ENCODE measurements at places on chromosomes 7 and 10.

GRCh38 chr10:16681521-16681920 is 135.7 kb downstream of the RSU1 start:
- no peak for DNase-seq

DNA sequence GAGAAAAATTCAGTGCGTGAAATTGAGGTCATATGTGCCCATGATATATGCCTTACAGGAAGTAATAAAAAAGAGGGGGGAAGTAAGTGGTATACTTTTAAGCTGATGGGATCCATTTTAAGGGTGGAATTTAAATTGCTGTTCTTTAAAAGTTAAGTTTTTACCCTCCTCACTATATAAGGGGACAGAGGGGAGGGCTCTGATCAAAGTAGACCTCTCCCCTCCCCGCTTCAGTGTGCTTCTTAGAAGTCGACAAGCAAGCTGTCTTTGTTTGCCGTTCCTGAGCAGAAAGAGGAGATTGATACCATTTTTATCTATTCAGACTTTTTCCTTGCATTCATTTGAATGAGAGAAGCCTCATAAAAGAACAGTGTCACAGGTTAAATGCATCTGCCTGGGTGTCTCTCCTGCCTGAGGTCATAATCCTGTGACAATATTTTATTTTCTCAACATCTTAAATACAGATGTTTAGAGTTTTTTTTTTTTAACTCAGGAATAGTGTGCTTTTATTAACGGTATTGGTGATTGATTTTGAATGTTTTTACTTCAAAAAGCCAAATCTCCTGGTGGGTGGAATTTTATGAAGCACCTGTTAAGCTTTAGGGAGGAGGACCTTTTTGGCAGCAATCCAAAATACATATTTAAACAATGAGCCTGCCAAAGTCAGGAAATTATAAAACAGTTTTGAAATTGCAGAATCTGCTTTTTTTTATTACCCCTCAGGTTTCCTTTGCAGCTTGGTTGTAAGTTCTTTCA is 141.7 kb downstream of the KAT6B start:
- DNase-seq: peak; percentile 18

- DNase-seq: no peak
These were observed 633.5 kb upstream of the GALNT17 start for GRCh38 chr7:70498232-70498992.

- DNase-seq: peak; percentile 25
These were observed 65.7 kb downstream of the TSPAN12 start for GRCh38 chr7:120792091-120792860.

GRCh38 chr7:70588191-70588921 is 543.6 kb upstream of the GALNT17 start:
- DNase-seq: no peak

DNA sequence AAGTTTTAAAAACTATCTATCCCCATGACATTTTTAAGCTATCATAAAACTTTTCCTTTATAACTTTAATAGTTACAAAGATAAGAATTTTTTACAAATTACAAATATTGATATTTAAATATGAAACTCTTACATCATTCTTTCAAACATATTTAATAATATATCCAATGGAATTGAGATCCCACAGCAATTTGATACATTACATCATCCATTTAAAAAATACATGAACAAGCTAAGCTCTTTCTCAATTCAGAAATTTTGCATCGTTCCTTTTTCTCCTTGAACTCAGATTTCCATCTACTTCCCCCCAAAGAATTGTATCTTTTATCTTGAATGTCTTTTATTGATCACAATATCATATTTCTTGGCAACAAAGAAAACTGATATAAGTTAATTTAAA is 118.4 kb upstream of the GLCCI1 start:
- DNase-seq: no peak

GRCh38 chr7:150567871-150568301 is 696 bp downstream of the GIMAP4 start:
- no peak for DNase-seq

DNA sequence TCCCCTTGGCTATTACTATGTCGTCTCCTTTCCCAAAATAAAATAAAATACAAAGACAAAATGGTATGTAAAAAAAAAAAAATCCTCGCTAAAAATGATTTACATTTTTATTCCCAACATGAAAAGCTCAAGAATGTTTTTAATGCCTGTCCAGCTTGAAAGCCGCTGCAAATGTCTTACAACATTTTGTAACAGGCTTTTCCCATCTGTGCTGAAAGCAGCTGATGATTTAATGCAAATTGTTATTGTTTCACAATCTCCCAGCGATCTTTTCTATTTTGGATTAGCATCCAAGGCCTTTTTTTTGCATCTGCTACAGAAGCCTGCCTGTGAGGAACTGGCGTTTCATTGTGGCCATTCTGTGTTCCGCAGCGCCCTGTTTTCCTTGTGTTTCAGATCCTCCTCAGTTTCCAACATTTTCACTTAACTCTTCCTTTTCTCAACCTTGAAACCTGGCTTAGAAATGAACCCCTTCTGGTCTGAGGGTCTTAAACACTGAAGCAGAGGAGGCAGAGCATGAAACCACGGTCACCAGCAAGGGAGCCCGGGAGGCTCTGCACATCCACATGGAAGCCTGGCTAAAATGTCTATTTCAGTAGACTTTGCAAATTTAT is 712.1 kb downstream of the PARD3 start:
- DNase-seq: no peak

DNA sequence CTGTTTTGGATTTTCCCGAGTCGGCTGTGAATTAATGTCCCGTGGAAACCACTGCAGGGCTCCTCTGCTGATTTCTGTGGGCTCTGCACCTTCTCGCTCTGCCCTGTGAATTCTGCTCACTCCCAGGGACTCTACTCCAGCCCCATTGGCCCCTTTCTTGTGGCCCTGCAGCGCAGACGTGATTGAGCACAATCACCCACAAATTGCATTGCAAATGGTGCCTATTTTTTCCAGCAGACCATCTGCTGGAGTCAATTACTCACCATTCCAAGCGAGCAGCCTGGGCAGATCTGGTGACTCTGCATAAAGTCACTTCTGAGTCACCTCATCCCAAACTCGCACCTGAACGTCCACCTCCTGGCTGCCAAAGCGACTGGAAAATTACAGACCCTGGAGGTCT is 235.8 kb downstream of the PAXIP1 start:
- no peak for DNase-seq

DNA sequence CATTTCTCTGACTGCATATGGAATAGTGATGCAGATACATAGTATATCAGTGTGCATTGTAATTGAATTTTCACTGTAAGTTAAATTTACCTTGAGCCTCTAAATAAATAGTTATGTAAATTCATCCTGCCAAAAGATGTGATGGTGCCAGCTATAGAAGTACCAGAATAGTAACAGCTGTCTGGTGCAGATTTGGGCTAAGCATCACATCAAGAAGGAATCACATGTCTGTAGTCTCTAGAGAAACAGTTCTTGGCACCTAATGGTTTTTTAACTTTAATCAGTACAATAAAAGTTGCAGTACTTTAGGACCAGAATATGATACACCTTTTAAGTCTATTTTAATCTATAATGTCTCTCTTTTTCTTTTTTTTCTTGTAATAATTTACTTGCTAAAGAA is 17.4 kb downstream of the PLEKHA1 start:
- no peak for DNase-seq

DNA sequence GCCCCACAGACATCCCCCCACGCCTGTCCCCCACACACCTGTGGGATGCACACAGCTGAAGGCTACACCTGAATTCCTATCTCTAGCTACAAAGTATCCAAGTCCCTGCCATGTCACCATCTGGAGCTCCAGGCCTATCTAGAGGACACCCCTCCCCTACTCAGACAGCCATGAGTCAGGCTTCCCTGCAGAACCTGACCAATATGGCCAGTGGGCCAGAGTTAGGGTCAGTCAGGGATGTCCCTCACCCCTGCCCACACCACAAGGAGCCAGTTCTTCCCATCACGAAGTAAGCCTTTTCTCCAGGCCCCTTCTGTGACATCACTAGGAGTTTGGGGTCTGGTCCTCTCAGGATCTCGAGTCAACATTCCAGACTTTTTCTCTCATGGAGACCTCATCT is 10.6 kb upstream of the SLC18A3 start:
- no peak for DNase-seq

DNA sequence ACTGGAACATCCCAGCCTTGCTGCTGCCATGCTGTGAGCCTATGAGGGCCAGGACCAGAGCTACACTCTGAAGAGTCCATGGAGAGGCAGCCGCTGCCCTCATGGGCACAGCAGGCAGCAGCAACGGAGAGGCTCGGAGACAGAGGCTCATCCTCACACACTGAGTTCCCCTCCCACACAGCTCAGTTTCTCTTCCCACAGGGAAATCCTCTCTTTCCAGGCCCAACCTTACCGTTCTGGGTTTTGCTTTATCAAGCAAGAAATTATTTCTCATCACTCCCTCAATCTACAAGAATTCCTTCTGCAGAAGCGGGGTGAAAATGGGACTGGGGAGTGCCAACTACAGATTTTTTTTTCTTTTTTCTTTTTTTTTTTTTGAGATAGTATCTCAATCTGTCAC is 36.6 kb downstream of the GOLGA7B start:
- no peak for DNase-seq

- DNase-seq: no peak
These were observed 26.5 kb downstream of the KNDC1 start for GRCh38 chr10:133186416-133187090.

GRCh38 chr7:142194201-142194600 is 63.7 kb downstream of the PRSS58 start:
- DNase-seq: no peak

GRCh38 chr10:100318207-100318606 is 11.8 kb downstream of the PKD2L1 start:
- DNase-seq: no peak

DNA sequence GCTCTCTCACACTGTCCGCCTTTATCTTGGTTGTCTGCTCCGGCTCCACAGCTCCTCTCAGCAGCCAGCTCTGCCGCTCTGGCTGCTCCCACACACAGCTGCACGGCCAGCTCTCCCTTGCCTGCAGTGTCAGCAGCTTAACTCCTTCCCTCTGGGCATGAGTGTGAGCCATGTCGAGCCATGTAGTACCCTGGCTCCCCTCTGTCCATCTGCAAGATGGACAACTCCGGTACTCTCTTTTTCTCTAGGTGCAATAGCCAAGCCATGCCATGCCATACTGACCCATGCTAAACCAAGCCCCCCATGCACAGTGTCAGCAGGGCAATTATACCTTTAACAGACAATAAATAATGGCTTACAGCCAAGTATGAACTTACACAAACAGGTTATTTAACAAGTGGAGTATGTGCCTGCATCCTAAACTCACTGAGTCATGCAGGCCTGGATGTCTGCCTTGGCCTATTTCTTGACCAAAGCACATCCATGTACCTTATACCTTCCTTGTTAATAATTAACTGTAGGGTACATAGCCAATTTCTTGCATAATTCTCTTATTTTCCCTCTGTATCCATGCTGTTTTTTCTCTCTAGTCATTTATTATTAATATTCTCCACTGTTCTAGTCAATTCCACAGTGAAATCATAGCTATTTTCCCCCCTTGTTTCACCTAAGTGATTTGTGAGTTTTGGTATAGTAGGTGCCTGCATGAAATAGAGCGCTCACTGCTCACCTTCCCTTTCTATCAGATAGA is 170.9 kb downstream of the CDK14 start:
- no peak for DNase-seq

- no peak for DNase-seq
These were observed 521.6 kb upstream of the MGMT start for GRCh38 chr10:128945398-128945797.

DNA sequence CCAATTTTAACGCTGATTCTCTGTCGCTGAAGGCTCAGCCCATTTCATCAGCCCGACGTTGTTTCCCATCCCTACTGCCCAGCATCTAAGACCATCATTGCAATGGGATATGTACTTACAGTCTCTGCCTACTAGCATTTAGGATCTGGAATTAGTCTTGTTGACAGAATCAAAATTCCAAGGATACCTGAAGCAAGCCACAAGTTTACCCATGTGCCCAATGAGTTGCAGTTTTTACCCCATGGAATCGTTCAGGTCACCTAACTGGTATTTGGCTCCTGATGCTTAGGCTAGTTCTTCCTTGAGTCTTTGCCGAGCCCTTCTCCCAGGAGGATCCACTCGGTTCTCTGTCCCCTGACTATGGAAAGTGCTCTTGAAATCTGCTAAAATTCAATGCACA is 276.8 kb downstream of the DNAJB9 start:
- no peak for DNase-seq

GRCh38 chr7:44291066-44291732 is 34.2 kb downstream of the CAMK2B start:
- no peak for DNase-seq

DNA sequence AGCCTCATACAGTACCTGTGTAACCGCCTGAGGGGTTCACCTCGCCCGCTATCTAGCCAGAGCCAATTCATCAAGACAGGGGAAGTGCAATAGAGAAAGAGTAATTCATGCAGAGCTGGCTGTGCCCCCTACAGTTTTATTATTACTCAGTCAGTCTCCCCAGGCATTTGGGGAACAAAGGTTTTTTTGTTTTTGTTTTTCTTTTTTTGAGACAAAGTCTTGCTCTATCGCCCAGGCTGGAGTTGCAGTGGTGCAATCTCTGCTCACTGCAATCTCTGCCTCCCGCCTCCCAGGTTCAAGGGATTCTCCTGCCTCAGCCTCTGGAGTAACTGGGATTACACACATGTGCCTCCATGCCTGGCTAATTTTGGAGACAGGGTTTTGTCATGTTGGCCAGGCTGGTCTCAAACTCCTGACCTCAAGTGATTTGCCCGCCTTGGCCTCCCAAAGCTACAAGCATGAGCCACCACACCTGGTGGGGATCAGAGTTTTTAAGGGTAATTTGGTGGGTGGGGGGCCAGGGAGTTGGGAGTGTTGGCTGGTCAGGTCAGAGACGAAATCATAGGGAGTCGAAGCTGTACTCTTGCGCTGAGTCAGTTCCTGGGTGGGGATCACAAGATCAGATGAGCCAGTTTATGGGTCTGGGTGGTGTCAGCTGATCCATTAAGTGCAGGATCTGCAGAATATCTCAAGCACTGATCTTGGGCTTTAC is 116.5 kb downstream of the MARCHF5 start:
- no peak for DNase-seq

GRCh38 chr7:131008840-131009711 is 275.1 kb upstream of the KLF14 start:
- no peak for DNase-seq

DNA sequence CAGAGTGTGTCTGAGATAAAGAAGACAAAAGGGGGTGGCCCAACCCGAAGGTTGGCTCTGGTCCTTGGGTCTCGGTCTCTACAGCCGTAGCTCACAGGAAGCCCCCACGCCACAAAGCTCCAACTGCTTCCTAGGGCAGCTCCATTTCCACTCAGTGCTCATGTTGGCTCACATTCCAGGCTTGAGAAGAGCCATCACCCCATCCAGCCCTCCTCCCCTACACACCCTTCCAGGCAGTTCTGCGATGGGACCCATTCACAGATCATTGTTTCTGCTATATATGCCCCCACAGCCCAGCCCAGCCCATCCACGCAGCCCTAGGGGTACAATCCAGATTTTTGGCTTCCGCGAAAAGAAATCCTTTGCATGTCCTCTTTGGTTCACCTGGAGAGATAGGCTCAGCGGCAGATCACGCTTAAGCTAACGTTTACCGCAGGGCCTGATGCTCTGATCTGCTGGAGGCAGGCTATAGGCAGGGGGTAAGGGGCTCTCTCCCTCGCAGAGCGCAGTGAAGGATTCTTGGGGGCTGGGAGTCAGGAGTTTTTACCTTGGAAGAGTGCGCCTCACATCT is 6.2 kb upstream of the HOXA11 start:
- DNase-seq: no peak

- no peak for DNase-seq
These were observed 8.9 kb downstream of the NT5C3A start for GRCh38 chr7:33053721-33054120.
